ENCODE measurements at places on chromosomes 16 and 17.

DNA sequence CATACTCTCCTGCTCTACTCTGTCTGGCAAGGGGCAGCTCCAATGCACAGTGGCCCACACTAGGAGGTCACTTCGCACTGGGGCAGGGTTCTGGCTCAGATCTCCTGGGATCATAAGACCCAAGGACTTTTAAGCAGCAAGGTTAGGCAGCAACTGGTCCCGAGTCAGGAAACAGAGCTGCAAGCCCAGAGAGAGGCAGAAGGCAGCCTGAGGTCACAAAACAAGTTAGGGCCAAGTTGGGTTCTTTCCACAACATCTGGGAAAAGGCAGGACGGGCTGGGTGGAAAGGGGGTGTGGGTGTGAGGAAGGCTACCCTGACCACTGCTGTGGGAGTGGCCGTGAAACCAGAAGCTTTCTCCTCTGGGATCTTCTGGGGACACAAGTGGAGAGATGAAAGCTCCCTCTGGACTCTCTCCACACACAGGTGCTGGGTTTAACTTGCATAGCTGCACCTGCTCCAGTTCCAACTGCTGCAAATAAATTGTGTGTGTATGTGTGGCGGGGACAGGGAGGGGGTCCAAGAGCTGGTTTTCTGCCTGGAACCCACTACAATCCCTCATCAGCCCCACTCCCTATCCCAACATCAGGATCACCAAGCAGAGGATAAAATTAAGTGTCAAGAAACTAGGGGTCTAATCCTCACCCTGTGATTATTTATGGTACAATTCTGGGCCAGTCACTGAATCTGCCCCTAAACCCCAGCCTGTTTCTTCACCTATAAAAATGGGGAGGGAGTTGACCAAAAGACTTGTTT is 8.0 kb upstream of the TSPOAP1 start:
- DNase-seq: no peak

DNA sequence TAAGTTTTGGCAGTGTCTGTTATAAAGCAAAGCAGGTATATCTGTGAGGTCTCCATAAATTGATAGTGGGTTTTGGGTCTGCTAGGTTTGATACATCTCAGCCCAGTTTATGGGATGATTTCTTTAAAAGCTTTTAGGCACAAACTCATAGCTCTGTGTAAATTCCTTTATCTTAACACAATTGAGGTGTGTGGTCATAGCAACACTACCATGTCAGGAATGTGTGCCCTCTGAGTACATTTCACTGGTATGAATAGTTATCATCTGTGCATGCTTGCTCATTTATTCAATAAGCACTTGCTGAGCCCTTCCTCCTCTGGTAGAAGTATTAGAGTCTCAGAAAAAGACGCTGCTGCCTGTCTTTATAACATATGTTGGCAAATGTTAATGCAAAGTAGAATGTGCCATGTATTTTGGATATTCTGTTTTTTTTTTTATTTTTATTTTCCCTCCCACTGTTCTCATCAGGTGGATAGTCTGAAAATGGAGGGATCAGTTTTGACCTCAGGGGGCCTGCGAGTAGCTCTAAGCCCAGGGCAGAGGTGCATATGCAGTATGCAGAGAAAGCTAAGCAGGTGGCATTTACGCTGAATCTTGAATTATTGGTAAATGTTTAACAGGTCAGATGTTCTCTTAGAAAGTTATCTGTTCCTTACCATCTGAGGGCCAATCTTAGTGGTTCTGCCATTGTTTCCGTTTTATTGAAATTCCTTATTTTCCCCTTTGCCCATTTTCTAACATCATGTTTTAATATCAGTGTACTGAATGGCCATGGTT is 90.7 kb downstream of the WNT3 start:
- no peak for DNase-seq

DNA sequence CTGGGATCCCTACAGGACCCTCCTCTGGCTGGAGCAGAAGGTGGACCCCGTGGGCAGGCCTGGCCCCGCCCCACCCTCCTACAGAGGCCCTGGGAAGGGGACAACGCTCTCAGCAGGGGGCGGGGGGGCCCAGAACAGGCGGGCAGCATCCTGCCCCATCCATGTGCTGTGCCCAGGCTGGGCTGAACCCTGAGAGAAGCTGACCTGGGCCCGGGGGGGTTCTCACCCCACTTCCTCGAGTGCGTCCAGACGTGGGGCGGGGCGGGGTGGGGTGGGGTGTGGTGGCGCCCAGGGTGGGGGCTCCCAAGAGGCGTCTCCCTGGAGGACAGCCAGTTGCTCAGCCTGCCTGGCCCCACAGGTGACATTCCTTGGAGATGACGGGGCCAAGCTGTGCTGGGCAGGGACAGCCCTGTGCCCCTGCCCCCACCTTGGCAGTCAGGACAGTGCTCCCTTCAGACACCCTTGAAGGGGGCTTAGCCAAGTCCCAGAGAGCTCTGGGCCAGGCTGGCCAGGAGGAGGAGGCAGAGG is 390 bp upstream of the UNC13D start:
- no peak for DNase-seq

DNA sequence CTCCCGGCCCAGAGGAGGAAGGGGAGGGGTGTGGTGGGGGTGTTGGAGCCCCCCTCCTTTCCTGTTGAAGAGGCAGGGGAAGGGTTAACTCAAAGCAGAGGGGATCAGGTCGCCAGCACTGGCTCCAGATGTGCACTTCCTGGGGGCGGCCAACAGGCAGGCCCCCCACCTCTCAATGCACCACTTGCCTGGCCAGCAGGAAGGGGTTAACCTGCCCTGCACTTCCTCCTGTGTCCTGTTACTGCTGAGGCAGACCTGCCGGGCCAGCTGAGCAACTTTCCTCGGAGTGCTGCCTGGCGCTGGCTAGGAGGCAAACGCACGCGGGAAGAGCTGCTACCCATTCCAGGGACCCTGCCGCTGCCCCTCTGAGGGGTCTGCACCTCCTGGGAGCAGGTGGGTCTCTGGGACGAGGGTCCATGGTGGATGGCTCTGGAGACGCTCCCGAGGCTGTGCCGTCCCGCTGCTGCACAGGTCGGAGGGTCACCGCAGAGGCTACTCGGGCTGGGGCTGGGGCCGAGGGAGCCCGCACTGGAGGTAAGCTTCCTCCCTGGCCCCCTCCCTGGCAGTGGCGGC is at the start of gene EPN3:
Gene EPN3 (plus strand): TSS at position 284 of the 573 bp plus-strand sequence. CDS start 3,822 bp downstream, outside the sequence.
- DNase-seq: no peak

DNA sequence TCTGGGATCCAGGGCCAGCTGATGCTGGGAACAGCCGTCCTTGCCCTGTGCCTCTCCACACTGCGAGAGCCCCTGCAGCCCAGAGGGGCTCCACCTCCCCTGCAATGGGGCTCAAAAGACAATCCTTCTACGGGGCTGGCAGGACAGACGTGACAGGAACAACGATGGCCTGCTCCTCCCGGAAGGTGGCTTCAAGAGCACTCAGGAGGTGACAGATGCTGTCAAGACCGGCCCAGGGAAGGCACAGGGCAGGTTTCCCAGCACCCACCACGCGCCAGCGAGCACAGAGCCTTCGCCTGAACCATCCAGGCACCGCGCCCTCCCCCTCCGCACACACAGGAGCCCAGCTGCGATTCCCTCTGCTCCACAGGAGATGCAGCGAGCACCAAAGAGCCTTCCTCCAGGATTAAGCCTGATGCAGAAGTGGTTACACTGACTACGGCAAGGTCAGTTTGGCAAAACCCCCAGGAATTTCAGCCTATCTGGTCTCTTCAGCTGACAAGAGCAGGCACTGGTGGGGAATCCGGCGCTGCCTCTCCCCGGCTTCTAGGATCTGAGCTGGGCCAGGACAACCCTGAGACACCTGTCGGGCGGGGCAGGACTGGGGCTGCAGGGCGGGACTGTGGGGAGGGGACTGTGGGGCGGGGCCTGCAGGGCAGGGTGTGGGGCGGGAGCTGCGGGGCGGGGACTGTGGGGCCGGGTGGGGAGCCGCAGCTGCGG is 103.4 kb downstream of the ZNF778 start:
- DNase-seq: no peak

DNA sequence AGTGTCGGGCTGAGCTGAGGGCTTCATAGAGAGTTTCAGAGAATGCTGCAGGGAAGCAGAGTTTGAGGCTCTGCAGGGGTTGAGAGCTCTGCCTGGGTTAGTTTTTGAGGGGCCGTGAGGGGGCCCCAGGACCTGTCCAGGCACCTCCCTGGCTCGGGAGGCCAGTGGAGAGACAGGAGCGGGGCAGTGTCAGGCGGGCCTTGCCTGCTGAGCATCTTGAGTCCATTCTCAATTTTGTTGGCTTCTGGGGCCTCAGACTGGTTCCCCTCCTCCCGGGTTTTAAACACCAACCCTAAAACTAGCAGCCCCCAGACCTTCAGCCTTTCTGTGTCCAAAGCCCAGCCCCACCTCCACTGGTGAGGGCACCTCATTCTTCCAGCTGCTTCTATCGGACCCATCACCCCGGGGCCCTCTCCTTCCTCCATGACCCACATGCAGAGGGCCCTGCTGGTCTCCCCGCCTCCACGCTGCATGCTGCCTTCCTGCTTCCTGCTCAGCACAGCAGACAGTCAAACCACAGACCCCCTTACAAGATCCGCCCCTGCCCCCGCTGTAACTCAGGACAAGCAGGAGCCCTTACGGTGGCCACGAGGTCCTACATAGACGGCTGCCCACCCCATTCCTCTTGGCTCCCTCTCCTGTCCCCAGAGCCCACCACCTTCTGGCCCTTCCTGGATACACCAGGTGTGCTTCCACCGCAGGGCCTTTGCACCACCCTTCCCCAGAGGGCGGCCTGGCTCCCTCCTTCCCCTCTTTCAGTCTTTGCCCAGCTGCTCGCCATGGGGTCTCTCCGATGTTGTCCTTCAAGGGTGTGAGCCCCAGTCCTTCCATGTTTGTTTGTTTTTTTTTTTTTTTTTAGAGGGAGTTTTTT is 3.8 kb downstream of the RNF213 start:
- no peak for DNase-seq

DNA sequence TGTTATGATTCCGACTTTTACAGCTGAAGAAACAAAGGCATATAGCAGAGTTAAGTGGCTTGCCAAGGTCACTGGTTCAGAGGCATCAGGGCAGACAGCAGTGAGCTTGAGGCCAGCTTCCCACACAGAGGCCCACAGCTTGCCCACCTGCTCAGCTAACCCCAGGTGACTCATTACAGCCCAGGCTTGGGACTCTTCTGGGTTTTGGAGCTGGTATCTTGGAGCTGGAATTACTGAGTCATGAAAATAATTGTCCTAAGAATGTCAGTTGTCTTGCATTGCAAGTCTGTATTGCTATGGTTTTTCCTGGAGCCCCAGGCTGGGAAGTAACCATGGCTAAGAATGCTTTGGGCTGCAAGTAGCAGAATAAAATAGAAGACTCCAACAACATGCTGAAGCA is 32.4 kb upstream of the IRX3 start:
- DNase-seq: no peak

- DNase-seq: no peak
Measured at GRCh38 chr17:78826836-78827509, 13.6 kb downstream of the USP36 start.

DNA sequence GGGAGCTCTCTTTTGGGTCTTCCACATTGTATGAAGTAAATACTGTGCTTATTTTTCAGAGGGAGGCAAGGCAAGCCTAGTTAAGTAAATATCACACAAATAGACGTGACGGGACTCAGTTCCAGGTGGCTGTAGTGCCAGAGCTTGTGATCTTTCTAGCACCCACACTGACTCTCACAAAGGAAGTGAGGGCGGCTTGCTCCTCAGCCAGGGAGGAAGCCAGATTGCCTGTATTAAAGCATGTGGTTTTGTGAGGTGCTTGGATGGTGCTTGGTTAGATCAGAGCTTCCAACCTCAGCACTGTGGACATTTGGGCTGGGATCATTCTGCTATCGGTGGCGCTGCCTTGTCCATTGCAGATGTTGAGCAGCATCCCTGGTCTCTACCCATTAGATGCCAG is 80.1 kb downstream of the VAT1L start:
- no peak for DNase-seq

DNA sequence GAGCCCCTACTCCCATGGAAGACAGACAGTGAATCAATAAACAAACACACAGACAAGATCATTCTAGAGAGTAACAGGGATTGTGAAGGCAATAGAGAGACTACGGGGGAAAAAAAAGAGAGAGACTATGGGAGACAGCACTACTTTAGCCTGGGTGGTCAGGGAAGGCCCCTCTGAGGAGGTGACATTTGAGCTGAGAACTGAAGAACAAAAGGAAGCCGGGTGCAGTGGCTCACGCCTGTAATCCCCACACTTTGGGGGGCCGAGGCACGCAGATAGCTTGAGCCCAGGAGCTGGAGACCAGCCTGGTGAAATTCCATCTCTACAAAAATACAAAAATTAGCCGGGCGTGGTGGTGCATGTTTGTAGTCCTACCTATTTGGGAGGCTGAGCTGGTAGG is 29.2 kb downstream of the SALL1 start:
- DNase-seq: no peak

DNA sequence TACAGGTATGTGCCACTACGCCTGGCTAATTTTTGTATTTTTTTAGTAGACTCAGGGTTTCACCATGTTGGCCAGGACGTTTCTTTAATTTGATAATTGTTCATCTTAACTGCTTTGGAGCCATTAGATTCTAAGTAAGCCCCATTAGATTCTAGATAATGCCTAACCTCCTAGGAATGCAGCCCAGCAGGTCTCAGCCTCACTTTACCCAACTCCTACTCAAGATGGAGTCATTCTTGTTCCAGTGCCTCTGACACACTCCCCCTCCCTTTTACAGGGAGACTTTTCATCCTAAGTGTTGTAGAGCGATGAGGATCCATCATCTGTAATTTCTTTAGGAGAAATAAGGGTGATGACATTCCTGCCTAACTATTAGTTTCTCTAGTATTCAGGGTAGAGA is 23.7 kb upstream of the MILR1 start:
- no peak for DNase-seq

DNA sequence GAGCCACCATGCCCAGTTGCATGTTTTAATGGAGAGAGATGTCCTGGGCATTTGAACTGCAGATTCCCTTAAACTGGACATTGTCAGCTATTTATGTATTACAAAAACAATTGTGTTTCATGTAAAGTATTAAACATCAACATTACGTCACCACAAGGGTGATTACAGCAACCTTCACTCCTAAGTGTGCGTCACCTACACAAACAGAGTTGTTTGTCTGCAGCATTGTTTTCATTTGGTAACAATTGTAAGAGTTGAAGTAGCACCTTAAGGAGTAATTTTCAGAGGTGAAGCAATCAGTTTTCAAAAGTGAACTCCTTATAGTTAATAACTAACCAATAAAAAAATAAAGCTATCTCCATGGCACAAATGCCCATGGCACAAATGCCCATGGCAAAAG is 271.4 kb downstream of the IRX3 start:
- DNase-seq: no peak

- DNase-seq: no peak
Measured at GRCh38 chr17:39194089-39194984, 3.1 kb downstream of the CACNB1 start.

DNA sequence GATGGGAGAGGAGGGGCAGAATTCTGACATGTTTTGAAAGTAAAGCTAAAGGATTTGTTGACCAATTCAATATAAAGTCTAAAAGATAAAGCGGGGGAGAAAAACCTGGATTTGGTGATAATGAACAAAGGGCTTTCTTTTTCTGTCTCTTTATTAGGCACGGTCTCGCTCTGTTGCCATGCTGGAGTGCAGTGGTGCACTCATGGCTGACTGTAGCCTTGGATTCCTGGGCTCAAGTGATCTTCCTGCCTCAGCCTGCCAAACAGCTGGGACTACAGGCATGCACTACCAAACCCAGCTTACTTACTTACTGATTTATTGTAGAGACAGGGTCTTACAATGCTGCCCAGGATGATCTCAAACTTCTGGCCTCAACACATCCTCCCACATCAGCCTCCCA is 7.5 kb downstream of the CDR2 start:
- no peak for DNase-seq
